ENCODE measurements at places on chromosomes 5 and 9.
A peak's percentile ranks its signal among the peaks of the same experiment; 100 is the strongest.

DNA sequence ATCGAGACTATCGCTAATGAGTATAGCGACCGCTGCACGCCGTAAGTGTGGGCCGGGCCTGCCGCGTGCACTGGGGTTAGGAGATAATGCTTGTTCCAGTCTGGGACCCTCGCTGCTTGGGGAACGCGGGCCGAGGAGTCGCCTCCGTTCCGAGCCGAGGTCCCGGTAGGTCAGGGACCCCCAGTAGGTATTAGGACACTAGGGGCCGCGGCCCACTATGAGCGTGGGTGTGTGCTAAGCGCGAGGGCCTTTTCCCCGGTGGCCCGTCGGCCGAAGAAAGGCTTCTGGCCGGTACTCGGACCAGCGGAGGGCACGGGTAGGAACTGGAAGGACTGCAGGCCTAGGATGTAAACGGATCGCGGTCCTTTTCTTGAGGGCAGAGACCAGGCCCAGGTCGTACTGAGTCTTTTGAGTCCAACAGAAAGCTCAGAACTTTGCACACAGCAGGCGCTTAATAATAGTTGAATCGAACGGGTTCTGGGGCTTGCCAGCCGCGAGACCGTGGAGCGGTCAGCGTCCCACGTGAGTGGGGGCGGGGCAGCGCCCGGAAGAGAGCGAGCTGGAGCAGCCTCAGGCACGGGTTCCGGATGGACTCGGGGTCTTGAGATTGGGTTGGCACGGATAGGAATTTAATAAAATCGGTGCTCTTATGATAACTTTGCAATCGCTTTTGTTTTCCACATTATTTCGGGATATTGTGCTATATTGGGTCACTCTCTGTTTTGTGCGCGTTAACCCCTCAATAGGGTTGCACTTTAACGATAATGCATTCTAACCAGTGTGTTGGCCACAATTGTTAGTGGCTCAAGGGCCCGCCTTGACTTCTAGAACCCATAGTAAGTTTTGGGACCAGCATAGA lies 733 bp downstream of the HSPA4 start:
- peak; percentile 22 for DNase-seq

- DNase-seq = no peak
These were observed 44.5 kb upstream of the SLC6A19 start for GRCh38 chr5:1156754-1157460.

GRCh38 chr9:93450945-93451815 lies at the start of gene FAM120A:
Gene FAM120A, plus strand, starts transcription at chr9:93451685. Its CDS starts 231 bp downstream, at chr9:93451916.
- peak; percentile 46 for DNase-seq

- DNase-seq = no peak
These were observed 29.0 kb downstream of the FAT2 start for GRCh38 chr5:151562019-151562707.

GRCh38 chr5:95487880-95488279 lies 66.9 kb downstream of the SKIC3 start:
- DNase-seq = no peak

GRCh38 chr9:102550266-102550665 lies 444.9 kb upstream of the CYLC2 start:
- no peak for DNase-seq

DNA sequence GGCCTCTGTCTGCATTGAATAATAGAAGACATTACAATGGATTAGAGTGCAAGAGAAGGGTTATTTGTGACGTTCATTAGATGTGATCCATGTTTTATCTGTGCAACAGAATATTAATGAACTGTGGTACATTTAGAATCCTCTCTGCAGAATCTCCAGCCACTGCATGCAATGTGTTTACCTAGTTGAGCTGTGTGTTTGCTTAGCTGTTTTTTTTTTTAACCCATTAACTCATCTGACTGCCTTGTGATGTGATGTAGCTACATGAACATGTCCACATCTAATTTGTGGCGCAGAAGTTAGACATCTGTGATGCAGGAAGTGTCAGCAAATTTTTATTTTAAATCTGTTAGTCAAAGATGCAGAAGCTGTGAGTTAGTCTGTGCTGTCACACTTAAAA lies 236.9 kb downstream of the CD180 start:
- DNase-seq = no peak

- DNase-seq = no peak
These were observed 167.0 kb downstream of the CAAP1 start for GRCh38 chr9:26725573-26725972.

DNA sequence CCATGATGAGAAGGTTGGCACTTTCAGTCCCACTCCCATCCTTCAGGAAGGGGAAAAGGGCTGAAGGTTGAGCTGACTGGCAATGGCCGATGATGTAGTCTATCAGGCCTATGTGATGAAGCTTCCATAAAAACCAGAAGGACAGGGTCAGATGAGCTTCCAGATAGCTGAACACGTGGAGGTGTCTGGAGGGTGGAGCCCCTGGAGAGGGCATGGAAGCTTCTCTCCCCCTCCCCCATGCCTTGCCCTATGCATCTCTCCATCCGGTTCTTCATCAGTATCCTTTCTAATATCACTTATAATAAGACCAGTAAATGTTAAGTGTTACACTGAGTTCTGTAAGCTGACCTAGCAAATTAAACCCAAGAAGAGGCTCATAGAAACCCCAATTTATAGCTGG lies 32.6 kb upstream of the SMU1 start:
- no peak for DNase-seq

DNA sequence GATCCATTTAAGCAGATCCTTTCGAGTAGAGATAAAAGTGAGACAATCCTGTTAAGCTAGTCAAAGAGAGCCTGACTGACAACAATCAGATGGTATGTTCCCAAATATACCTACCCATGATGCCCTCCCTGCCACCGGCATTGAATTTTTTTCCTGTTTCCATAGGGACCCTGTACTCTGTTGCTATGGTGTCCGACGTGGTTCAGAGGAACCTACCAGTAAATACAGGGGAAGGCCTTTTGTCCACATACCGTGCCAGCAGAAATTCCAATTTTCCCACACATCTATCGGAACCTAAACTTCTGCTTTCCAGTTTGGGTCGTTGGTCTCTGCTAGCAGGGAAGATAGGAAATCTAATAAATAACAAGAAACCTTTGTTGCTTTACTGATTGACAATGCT lies 64.7 kb downstream of the MEGF10 start:
- no peak for DNase-seq

DNA sequence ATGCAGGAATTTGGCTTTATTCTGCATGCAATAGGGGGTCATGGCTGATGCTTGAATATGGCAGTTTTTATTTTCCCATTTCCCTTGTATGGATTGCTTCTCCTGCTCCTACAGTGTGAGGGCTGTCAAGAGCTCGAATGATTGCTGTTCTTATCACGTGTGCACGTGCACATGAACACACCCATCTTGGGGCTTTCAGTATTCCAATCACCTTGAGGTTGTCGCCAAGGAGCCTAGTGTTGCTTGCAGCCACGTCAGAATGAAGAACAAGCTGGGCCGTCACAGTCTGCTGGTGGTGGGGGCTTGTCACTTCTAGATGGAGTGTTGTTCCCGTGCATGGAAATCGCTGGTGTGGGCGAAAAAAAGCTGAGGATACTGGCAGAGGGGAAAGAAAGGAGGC lies 219.4 kb upstream of the GLRA1 start:
- no peak for DNase-seq

DNA sequence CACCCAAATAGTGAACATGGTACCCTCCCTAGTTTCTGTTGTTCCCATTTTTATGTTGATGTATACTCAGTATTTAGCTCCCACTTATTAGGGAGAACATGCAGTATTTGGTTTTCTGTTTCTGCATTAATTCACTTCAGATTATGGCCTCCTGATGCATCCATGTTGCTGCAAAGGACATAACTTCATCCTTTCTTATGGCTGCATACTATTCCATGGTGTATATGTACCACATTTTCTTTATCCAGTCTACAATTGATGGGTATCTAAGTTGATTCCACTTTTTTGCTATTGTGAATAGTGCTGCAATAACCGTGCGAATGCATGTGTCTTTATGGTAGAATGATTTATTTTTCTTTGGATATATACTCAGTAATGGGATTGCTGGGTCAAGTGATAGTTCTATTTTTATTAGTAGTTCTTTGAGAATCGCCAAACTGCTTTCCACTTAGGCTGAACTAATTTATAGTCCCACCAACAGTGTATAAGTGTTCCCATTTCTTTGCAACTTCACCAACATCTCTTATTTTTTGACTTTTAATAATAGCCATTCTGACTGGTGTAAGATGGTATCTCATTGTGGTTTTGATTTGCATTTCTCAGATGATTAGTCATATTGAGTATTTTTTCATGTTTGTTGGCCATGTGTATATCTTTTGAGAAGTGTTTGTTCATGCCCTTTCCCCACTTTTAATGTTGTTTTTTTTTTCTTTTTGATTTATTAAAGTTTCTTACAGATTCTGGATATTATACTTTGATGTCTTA lies 79.6 kb downstream of the SMIM15 start:
- DNase-seq = no peak

- no peak for DNase-seq
These were observed 594.0 kb downstream of the HINT1 start for GRCh38 chr5:130571076-130571475.

DNA sequence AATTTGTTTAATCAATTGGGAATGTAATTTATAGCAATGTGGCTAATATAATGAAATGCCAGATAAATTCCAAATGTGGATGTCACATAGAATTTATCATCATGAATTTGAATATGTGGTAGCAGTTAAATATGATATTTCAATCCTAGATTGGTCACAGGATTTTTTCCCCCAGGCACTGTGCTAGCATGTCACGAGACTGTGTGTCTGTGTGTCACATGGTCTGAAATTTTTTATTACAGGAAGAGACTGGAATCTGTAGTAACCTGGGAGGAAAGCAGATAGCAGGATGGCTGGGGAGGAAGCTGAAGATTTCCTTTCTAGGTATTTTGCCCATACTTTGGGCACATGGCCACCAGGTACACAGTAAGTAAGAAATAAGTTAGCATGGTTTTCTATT lies 35.4 kb upstream of the MSH3 start:
- DNase-seq = no peak

- no peak for DNase-seq
These were observed 2.2 kb downstream of the ST6GALNAC6 start for GRCh38 chr9:127897193-127897692.

DNA sequence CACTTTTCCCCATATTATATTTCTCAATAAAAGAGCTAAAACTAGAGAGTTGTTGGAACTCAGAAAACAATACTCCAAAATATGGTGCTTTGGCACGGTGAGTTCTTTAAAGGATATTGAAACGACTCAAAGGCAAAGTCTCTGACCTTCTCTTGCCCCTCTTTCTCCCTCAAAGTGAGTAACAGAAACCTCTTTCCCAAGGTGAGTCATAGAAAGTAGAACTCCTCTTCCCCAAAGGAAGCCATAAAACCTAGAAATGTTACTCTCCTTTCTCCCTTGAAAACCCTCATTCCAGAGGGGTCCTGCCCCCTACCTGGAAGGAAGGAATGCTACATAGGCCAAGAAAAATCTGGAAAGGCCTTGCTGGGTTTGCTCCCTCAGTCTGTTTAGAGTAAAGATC lies 47.5 kb downstream of the RAPGEF6 start:
- no peak for DNase-seq

- DNase-seq = no peak
These were observed 115.7 kb downstream of the FBXL17 start for GRCh38 chr5:108266242-108266641.

DNA sequence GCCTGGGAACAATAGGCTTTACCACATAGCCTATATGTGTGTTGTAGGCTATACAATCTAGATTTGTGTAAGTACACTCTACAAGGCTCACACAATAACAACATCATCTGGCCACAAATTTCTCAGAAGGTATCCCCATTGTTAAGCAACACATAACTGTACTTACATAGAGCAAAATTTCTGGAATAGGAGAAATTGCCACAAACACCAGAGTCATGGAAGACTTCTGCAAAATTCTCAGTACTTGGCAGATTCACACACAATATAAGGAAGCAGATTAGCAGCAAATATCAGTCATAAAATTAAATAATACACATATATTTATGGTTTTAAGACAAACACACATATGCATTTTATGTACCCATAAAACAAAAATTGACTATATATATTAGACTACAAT lies 16.4 kb downstream of the GNAQ start:
- no peak for DNase-seq

- DNase-seq = no peak
These were observed 729 bp upstream of the HAND1 start for GRCh38 chr5:154478752-154479159.

GRCh38 chr9:107020040-107020530 lies 157.1 kb downstream of the ZNF462 start:
- DNase-seq = no peak

DNA sequence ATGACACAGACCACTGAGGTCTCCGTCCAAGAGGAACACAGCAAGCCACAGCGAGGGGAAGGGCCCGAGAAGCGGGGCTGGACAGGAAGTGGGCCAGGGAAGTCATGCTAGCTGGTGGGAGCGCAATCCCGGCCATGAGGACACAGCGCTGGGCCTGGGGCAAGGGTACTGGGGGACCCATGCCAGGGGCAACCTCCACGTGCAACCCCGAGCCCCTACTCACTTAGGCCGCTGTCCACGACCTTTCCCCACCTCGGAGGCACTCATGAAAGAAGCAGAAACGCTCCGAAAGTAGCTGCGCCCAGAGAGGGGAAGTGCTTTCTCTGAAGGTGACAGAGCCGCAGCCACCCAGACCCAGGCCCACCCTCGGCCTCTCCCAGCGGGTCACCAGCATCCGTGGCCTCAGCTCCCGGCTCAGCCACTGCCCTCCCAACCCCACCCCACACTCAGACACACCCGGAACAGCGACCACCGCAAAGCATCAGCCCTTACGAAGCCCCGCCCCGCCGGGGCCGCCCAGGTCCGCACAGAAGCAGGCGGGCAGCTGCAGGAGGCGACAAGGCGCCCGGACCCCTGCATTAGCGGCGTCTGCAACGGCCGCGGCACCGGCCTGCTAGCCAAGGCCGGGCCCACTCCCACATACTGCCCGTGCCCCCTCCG lies 782 bp downstream of the BICD2 start:
- no peak for DNase-seq

- no peak for DNase-seq
These were observed 151.7 kb upstream of the SMIM23 start for GRCh38 chr5:171633776-171634470.

DNA sequence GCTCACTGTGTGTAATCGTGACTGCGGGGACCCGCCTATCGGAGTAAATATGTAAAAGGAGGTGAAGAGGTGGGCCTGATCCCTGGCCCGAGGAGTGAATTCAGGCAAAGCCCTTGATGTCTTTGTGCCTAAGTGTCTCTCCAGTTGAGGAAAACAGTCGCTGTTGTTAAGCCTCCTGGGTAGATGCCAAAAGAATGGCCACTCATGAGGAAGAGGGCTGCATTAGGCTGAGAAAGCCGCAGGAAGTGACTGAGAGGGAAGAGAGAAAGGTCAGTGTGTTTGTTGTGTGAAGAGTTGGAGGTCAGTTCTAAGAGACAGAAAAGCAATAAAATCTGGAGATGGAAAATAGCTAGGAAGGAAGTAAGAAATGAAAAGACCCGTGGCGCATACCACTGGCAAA lies 35.8 kb upstream of the PIP5K1B start:
- DNase-seq = no peak

- no peak for DNase-seq
These were observed 42.4 kb downstream of the FYB1 start for GRCh38 chr5:39176759-39177630.

GRCh38 chr5:129120158-129120581 lies 25.6 kb downstream of the ISOC1 start:
- no peak for DNase-seq
